Brain (organoid and tissue), 16 donors: ENCODE measurements at places on chromosomes 4 and X. TPM values are rescaled to one million over a fixed set of nuclear protein-coding genes. Genes with fewer than 3 reads are reported as not detected.

DNA sequence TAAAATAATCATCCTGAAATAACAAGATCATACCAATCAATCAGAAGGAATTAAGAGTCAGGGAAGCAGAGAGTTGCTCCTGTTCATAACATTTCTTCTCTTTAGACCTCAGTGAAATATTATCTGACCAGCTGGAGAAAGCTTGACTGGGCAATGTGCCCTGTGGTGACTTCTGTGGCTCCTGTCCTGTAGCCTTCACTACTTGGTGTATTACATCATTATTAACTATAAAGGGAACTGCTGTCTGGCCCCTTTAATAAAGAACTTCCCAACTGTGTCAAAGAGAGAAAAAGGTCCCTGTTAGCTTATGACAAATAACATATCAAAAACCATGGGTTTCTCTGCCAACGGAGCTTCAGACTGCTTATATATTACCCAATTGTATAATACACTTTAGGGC, 18.0 kb downstream of the OPHN1 start:
- DNase-seq, result no peak

DNA sequence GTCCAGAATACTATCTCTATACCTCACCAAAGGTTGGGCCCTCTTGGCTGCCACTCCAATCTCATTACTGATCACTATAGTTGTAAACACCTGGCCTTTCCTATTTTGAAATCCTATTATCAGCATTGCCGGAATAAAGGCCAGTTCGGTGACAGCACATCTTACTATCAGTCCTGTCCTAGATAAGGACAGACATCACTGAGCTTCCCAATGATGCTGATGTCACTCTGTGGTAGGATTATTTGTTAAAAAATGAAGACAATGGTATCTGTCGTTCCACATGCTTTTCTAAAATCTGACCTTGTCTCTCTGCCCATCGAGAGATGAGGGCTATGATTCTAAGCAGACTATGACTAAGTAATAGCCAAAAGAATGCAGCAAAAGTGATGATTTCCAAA, 260.4 kb downstream of the PDGFC start:
- no peak for DNase-seq

DNA sequence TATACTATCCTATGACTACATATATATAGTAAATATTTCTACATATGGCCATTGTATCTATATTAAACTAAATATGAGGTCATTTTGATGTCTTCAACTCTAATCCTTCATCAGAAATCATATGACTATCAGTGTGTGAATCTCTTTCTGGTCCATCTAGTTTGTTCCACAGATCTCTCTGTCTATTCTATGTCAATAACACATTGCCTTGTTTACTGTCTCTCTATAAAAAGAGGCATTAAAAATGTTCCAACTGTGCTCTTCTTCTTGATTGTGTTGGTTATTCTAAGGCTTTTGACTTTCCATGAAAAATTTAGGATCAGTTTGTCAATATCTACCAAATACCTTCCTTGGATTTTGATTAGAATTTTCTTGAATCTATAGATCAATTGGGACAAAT, 338.3 kb upstream of the FSTL5 start:
- DNase-seq, result no peak

- DNase-seq, result no peak
Observed at GRCh38 chr4:75722417-75722816, 2.0 kb upstream of the USO1 start.

- no peak for DNase-seq
Observed at GRCh38 chrX:110374559-110374958, 15.9 kb downstream of the RTL9 start.

SSX2B gene
- not detected for polyA plus RNA-seq

DNA sequence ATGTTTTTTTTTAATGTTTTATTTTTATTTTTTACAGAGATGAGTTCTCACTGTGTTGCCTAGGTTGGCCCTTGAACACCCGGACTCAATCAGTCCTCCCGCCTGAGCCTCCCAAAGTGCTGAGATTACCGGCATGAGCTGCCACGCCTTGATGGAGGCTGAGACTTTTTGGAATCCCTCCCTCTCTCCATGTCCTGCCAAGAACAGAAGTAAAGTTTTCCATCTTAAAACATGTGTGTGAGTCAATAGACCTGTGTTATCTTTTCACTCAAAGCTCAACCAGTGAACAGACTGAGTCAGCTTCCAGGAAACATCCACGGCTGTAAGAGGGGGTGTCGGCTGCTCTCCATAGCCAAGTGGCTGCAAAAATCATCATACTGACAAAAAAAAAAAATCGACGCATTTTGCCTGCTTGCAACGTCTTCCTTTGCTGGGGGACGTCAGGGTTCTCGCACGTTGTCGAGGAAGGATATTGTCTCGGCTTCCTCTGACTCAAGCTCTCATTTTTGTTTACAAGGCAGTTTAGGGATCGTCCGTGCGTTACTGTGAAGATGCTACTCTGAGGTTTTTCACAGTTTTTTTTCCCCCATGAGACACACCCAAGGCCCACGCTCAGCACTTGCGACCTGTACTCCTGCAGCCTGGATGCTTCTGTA, 10.0 kb upstream of the ASMTL start:
- DNase-seq, result no peak

GRCh38 chrX:135193740-135194139, 22.5 kb upstream of the CT55 start:
- DNase-seq, result no peak

- DNase-seq, result no peak
Observed at GRCh38 chr4:170030121-170030520, 3.9 kb upstream of the MFAP3L start.

GRCh38 chrX:17869580-17869979, 8.5 kb upstream of the RAI2 start:
- DNase-seq, result no peak

DNA sequence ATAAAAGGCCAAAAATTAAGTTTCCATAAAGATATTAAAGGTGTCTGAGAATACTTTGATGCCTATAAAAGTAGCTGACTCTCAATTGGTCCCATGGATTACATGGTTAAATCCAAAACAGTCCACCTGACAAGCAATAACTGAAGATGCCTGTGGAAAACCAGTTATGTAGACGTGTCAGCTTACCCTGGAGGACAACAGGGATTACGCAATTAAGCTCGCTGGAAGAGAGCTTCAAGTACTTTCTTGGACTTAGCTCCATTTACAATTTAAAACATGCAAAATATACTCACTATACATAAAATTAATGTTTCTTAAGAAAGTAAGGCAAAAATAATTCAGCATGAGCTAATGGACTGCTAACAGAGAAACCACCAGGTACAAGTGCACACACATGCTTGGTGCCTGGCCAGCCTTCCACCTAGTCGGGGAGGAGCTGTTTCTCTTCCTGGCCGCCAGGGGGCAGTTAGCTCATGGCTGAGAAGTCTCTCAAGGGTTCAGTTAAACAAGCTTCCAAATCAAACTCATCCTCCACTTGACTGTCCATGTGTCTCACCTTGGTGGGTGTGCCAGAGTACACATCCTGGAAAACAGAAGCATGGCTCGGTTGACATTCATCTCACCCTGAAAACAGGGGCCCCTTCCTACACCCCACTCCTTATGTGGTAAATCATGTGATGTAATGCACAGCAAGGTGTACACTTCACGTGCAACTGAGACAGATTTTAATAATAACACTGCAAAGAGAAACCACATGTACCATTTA, 9.2 kb upstream of the FAM53A start:
- peak; percentile 89 for DNase-seq

P2RY4 gene
- polyA plus RNA-seq, result not detected

DNA sequence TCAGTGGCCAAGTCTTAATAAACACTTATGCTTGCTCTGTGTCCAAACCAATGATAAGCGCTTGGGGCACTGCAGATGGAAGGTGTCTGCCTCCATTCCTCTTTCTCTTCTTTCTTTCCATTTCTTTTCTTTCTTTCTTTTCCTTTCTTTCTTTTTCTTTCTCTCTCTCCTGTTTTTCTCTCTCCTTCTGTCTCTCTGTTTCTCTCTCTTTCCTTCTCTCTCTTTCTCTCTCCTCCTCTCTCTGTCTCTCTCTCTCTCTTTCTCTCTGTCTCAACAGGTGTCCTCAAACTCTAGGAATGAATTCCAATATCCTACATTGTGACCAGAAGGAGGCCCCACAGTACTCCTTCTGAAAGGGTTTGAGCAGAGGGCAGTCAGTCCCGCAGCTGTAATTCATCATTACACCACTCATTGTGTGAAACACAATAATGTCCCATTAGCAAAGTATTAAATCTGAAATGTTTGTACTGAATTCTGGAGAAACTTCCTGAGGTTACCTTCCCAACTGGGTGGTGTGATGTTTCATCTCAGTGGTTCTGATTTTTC, 66.5 kb upstream of the PAGE1 start:
- no peak for DNase-seq

SSX4B gene
- not detected for polyA plus RNA-seq

- DNase-seq, result no peak
Observed at GRCh38 chrX:136899221-136899620, 18.7 kb upstream of the RBMX start.

GRCh38 chr4:74886484-74886883, 46.4 kb upstream of the PARM1 start:
- no peak for DNase-seq

DNA sequence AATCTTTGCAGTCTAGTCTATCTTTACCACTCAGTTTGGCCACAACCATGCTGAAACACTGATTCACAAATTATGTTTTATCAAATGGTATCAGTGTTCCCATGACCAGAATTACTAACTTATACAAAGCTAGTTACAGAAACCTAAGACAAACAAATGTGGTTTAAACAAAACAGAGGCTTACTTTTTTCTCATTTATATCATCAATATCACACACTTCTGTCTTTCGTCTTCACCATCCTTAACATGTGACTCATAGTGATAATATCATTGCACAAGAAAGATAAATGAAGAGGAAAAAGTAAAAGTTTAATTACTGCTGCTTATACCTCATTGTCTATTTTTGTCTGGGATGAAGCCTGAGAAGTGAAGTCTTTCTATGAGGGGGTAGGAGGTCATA, 406.6 kb downstream of the PCDH10 start:
- DNase-seq, result no peak

PPEF2 gene
- polyA plus RNA-seq, result not detected

SPATA18 gene
- polyA plus RNA-seq, result 3.6 TPM
